ENCODE measurements at places on chromosomes 5 and 9.

DNA sequence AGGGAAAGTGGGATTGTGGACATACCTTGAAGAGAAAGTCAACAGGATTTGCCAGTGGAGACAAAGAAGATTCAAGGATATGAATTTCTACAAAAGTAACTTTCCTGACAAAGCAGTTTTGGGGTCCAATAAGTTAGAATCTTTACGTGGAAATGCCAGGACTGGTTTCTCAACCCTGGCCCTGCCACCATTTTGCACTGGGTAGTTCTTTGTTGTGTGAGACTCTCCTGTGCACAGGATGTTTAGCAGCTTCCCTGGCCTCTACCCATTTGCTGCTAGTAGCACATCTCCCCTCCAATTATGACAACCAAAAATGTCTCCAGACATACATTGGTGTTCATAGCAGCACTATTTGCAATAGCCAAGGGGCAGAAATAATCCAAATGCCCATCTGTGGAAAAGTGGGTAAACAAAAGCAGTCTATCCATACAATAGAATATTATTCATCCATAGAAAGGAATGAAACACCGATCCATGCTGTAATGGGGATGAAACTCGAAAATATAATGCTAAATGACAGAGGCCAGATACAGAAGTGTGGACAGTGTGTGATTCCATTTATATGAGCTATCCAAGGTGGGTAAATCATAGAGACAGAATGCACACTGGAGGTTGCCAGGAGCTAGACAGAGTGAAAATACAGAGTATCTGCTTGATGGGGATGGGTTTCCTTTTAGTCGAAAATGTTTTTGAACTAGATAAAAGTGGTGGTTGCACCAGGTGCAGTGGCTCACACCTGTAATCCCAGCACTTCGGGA, 91.4 kb downstream of the NSUN2 start:
- DNase-seq, result no peak

GRCh38 chr5:177520916-177521513, 4.3 kb upstream of the DDX41 start:
- DNase-seq, result no peak

GRCh38 chr9:5422276-5422675, 15.4 kb downstream of the PLGRKT start:
- no peak for DNase-seq

DNA sequence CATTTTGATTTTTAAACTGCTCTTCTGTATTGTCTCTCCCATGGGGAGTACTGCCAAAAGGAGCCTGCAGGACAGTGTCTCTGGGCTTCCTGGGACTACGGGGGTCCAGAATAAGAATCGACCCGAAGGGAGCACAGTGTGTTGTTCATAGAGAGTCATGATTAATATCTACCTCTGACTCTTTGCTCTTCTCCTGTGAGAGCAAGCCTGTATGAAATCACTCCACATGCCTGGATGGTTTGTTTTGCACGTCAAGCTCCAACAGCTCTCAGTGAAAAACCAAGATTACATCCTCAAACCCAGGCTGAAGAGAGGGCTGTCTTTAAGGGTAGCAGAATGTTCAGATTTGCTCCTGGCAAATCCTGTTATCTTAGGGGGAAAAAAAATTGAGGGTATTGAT, 1860.0 kb upstream of the WWC1 start:
- no peak for DNase-seq

DNA sequence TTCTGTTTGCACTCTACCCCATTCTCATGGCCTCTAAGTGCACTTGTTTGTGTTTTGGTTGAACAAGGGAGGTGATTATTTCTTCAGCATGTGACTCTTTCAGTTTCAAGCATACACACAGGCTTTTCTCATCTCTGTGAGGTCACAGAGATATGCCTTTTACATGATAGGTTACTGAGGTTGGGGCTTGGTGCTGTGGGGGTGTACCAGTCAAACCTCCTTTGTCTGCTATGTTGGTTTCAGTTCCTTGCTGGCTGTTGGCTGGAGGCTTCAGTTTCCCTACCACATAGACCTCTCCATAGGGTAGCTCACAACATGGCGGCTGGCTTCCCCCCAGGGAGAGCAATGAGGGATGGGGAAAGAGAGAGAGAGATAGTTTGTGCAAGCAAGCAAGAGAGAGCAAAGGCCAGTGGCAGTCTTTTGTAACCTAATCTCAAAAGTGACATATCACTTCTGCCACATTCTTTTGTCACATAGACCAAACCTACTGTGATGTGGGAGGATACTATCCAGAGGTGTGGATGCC, 96.7 kb upstream of the SEMA6A start:
- no peak for DNase-seq

GRCh38 chr5:13403351-13403750, 541.1 kb downstream of the DNAH5 start:
- DNase-seq, result no peak

DNA sequence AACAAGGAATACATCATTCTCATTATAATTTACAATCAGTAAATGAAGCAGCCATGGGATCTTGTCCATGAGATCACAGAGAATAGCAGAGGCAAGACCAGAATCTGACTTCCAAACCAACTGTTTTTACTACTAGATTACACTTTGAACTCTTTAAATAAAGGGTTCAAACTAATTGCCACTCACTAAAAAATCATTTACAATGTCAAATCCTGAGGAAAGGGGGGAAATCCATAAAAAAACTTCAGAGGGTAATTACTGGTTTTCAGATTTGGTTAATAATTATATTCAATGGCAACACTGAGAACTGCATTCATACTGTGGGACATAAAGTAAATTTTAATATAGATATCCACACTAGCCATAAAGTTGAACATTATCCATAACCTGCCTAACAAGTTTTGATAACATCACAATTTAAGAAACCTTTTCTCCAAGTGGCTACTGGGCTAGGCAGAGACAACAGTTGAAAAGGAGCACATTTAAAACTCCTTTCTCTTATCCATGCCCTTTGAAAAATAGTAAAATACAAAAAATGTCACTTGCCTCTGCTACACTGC, 15.9 kb downstream of the PLPP1 start:
- no peak for DNase-seq

DNA sequence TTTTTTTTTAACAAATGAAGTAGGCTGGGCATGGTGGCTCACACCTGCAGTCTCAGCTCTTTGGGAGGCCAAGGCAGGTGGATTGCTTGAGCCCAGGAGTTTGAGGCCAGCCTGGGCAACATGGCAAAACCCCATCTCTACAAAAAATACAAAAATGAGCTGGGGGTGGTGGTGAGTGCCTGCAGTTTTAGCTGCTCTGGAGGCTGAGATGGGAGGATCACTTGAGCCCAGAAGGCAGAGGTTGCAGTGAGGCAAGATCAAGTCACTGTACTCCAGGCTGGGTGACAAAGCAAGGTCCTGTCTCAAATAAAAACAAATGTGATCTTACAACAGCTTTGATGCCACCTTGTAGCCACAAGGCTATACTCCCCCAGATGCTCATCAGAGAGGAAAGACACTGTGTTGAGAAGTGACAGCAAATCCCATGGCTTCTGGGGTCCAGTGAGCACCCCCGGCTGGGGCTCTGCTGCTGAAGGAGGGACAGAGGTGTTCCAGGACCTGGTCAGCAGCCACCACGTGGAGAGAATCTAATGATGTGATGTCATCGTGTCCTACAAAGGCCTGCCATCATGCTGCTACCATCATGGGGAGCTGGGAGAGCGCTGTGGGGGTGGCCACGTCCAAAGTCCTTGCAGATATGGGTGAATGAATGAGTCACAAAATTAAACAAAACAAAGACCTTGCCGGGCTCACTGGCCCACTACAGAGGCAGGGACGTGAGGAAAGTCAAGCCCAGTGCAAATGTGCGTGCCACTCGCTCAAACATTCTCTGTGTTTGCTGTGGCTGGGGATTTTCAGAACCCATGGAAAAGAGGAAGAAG, 60.7 kb downstream of the PRRT1B start:
- no peak for DNase-seq

- no peak for DNase-seq
Observed at GRCh38 chr5:172529896-172530295, 75.6 kb upstream of the SH3PXD2B start.

DNA sequence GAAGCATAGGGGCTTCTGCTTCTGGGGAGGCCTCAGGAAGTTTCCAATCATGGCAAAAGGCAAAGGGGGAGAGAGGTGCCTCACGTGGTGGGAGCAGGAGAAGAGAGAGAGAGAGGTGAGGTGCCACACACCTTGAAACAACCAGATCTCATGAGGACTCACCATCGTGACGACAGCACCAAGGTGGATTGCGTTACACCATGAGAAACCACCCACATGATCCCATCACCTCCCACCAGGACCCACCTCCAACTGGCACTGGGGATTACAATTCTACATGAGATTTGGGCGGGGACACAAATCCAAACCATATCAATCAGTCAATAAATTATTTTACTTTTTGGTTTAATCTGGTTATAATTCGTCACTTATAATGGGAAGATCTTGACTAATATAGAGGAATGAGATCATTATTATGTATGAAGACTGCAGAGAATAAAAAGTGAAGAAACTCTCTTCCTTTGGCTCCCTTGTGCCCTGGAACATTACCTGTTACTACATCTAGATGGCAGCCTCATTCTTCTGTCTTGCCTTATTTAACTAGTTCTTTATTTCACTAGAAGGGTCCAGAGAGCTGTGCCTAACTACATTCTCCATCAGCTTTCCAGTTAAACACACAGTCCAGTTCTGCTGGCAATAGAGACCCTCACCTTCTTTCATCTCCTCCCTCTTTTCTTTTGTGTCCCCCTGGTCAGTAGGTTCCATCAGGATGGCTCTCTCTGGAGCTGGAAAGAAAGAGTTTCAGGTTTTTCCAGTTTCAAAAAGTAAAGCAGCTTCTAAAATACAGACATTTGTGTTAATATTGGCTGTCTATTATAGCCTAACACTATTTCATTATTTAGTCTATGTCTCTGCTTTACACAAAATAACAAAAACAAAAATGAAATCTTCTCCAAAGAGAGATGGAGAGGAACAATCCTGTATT, 21.7 kb upstream of the SPINK7 start:
- DNase-seq, result no peak

DNA sequence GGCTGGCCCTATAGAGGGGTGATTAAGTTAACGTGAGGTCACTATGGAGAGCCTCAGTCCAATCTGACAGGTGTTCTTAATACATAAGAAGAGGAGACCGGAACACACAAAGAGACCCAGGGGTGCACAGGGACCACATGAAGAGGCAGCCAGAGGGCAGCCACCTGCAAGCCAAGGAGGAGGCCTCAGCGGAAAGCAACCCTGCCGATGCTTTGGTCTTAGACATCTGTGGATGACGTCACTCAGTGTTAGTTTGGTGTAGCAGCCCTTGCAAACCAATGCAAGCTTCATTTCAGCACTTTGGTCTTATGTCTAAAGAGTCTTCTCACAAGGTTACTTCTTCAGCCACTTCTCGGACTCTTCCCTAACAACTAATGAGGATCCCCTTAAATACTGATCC, 47.6 kb upstream of the GRHPR start:
- DNase-seq, result no peak

GRCh38 chr5:38576442-38576841, 20.0 kb upstream of the LIFR start:
- no peak for DNase-seq

DNA sequence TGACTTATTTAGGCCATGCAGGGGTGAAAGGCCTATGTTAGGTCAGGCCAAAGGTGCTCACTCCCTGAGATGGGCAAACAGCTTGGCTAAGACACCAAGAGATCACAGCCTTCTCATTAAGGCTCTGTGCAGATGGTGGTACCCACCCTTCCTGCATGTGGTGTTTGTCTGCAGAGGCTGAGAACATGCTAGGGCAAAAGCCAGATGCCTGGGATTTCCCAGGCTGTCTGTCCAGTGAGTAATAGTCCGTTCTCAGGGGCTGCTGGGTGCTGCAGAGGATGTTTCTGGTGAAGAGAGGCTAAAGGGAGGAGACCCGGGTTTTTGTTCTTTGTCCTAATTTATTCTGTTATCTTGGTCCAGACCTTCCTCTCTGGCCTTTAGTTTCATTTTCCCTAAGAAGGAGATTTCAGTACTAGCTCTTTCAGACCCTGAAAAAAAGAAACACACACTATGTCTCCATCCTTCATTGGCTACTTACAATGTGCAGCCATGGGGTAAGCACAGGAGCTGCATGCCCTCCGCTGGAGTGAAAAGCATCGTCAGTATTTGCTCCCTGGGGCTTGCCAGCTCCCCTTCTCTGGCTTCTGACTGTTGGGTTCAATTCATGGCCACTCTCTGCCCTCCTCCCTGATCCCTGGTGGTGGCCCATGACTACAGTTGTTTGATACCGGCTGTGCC, 23.4 kb upstream of the GLRA1 start:
- DNase-seq, result no peak

- no peak for DNase-seq
Observed at GRCh38 chr5:83471405-83472212, at the start of gene VCAN. TSS of gene VCAN (plus strand) at chr5:83471744. CDS start at chr5:83483519, 11,775 bp downstream.

DNA sequence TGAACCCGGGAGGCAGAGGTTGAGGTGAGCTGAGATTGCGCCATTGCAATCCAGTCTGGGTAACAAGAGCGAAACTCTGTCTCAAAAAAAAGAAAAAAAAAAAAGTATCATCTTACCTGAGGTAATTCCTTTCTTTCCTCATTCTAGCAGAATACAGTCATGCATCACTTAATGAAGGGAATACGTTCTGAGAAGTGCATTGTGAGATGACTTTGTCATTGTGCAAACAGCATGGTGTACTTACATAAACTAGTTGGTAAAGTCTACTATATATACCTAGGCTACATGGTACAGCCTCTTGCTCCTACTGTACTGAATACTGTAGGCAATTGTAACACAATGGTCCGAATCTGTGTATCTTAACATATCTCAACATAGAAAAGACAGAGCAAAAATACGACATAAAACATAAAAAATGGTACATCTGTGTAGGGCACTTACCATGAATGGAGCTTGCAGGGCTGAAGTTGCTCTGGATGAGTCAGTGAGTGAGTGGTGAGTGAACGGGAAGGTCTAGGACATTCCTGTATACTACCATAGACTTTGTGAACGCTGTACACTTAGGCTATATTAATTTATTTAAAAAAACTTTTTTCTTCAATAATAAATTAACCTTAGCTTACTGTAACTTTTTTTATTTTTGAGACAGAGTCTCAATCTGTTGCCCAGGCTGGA, 100.4 kb downstream of the GLDC start:
- DNase-seq, result peak; percentile 96

DNA sequence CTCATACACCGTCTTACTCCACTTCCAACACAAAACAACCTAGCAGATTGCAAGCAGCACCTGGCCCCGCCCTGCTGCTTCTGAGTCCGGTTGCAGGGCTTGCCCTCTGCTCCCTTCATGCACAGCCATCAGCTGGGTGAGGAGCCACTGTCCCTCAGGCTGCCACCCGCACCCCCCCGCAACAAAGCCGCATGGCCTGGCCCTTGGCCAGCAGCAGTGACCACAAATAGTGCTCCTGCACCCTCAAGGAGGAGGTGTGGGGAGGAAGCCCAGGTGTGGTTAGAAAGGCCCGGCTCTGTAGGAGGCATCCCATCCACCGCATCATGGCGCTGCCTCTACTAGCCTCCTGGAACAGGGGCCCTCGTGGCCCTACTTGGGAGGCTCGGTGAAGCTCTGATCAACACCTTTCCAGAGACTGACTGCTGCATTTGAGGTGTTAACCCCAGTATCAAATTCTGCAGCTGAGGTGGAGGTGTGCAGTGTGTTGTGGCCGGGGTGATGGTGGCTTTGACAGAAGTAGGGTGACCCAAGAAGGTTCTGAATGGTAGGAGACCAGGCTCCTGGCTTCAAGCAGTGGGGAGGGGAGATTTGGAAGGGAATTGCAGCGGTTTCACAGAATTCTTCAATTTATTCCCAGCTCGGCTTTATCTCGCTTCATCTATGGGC, 52.7 kb downstream of the WNK2 start:
- no peak for DNase-seq

GRCh38 chr5:142095035-142095434, 13.5 kb upstream of the NDFIP1 start:
- no peak for DNase-seq

All from PC-9 (cell line).